AG08396 (cell line): ENCODE measurements at places on chromosomes 3 and 15.
A peak's percentile ranks its signal among the peaks of the same experiment; 100 is the strongest.

- DNase-seq: peak; percentile 50
Observed at GRCh38 chr15:67146234-67146633, 80.8 kb downstream of the SMAD3 start.

DNA sequence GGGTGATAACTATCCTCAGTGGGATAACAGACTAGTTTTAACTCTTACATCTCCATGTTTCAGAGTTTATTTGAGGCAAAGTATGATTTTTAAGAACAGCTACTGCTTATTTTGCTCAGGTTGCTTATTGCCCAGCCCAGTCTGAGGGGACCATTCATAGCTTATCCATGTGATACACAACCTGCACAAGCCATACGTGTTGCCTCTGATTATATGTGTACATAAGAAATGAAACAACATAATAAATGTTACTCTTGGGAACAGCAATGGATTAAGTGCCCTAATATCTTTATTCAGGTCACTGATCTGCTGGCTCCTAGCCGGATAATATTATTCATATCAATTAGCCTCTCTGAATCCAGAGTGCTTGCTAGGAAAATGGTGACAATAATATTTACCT lies 236.2 kb downstream of the CGGBP1 start:
- DNase-seq: no peak

DNA sequence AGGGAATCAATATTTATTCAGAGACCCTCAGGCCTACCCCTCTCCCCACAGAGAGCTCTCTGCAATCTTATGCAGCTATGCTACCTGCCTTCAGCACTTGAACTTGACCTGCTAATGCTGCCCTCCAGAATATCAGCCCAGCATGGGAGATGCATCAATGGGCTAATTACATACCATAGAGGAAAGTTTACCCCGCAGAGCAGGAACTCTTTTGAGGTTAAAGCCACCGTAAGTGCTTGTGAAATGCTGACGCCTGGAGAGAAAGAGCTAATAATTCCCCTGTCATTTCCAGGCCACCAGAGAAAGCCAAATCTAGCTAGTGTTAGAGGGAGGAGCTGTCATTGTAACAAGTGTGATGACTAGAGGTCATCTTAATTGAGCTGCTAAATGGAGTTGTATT lies 127.5 kb downstream of the CHST2 start:
- no peak for DNase-seq

DNA sequence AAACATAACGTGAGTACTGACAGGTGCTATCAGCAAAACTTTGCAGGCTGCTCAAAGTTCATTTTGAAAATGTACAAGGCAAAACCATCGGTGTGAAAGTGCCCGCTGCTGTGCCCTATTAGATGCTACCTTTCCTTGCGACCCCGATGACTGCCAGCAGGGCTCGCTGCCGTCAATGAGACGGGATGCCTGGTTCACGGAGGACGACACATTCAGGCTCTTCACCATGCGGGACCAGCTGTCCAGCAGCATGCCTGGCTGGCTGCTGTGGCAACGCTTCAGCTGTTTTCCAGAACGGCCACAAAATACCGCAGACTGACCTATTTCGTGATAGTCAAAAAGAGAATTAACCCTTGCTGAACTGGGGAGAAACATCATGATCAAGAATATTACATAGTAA lies 92.7 kb upstream of the OCA2 start:
- DNase-seq: peak; percentile 89

DNA sequence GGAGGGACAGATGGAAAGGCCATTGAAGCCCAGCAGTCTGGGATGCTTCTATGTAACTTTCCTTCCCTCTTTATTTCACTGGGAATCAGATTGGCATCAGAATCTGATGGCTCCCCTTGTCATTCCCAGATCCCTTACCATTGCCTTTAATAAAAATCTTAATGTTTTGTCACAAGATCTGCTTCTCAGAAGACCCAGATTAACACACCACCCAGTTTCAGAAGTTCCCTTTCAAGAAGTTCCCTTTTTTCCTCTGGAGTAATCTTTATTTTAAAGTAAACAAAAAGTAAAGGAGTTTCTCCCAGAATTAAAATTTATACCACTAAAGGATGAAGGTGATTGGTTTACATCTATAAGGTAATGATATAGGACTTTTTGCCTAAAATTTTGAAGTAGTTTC lies 76.4 kb downstream of the UBR1 start:
- DNase-seq: no peak

- no peak for DNase-seq
Observed at GRCh38 chr15:44530653-44531052, 6.3 kb upstream of the EIF3J start.

GRCh38 chr3:46661776-46662766 lies 31.4 kb downstream of the ALS2CL start:
- DNase-seq: peak; percentile 3

DNA sequence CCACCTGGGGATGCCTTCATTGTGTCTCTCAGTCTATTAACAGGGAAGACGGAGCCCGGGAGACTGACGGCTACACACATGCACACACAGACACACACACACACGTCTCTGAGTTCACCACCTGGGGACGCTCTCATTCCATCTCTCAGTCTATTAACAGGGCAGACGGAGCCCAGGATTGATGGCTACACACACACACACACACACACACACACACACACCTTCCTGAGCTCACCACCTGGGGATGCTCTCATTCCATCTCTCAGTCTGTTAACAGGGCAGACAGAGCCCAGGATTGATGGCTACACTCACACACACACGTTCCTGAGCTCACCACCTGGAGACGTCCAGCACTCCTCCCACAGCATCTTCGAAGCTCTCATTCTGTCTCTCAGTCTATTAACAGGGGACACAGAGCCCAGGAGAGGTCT lies 143.9 kb downstream of the OR4M2 start:
- no peak for DNase-seq

- no peak for DNase-seq
Observed at GRCh38 chr3:185351396-185351795, 11.5 kb upstream of the MAP3K13 start.

DNA sequence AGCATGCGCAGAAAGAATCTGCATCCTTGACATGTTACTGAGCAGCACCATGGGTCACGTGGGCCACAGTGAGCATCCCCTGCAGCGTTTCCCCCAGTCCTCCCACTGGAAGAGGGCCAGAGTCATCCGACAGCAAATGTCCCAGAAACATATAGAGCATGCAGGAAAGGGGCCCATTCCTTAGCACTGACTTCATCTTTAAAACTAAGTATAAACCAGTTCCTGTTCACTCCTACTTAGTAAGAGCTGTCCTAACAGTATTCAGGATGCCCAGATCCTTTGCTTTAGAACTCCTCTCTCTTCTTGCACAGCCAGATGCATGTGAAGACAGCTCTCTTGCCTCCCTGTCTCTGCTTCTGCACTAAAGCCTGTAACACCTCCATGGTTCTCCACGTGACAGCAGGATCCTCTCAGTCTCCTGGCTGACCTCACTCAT lies 79.3 kb upstream of the OXTR start:
- DNase-seq: peak; percentile 14

GRCh38 chr3:99357131-99357530 lies 281.3 kb upstream of the COL8A1 start:
- no peak for DNase-seq

DNA sequence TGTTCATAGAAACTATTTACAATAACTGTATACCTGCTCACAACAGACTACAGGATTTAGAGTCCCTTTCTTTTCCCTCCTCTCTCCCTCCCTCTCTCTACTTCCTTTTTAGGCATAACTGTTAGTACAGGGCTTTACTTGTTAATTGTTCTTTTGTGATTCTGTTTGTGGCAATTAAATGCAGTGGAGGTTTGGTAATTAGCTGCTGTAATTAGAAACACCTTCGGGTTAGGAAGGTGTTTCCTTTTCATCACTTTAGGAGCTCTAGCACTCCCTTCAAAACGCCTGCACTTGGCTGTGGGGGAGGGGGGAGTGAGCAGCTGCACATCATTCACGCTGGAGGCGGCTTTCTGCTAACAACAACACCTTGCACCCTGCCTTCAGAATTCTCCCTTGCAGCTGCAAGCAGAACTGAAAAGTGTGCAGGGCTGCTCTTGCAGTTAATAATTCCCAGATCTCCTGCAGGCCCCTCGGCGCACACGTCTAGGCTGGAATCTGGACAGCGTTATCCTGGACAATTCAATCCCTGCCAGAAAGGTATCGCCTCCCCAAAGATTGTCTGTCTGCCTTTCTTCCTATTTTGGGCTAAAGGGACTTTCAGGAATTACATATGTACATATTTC lies 242.6 kb upstream of the RGMA start:
- no peak for DNase-seq

DNA sequence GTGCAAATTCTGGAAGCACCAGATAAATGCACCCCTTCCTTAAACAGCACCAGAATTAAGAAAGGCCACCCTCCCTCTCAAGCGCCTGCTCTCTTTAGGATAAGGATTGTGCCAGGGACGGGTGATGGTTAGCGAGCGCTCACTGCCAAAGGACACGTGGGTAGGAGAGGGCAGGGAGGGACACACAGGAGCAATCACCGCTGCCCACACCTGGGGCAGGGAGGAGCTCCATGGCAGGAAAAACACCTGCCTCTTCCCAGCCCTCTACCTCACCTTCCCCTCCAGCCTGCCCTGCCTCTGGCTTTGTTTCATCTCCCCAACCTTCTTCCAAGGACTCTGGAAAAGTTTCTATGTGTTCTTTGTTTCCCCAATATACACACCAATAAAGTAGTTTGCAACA lies 7.3 kb upstream of the SPATA12 start:
- DNase-seq: no peak

- no peak for DNase-seq
Observed at GRCh38 chr3:131007782-131008181, 18.8 kb downstream of the ASTE1 start.

GRCh38 chr3:45026957-45027356 lies 854 bp downstream of the CLEC3B start:
- peak; percentile 76 for DNase-seq
